NCI-H1930 (cell line): ENCODE measurements at places on chromosomes 1 and 21.

- peak; percentile 64 for DNase-seq
Measured at GRCh38 chr1:107776900-107777663, 187.9 kb downstream of the VAV3 start.

- no peak for DNase-seq
Measured at GRCh38 chr1:25738499-25738898, 61.5 kb upstream of the SELENON start.

DNA sequence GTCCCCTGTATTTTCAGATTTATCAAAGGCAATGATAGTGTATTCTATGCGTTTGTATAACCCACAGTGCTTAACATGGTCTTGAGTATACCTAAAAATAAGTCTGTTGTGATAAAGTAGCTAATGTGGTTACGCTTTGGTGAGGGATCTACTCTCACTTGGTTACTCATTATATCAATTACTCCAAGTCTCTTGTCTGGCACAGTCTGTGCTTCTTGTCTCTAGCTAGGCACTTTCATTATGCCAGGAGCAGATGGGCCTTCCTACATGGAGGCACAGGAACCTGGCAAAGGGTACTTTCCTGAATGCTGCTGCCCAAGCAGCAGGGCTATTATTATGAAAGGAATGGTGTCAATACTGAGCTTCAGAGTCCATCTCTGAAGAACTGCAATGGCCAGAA, 4.2 kb upstream of the PTPN22 start:
- no peak for DNase-seq

DNA sequence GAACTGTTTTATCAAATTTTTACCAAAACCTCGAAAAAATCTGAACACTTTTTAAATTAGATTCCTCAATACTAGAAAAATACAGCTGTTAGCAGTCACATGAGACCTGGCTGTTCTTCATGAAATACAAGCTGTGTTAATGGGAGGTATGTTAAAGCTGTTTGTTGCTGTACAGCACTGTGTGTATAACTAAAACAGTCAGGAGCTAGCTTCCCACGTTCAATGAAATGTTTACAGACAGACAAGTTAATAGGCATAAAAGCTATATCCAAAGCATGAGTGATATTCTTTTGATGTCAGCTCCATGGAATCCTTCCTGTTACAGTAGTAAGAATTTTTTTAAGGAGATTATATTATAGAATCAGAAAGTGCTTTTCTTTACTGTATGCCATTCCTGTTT, 223.2 kb upstream of the FOXD3 start:
- no peak for DNase-seq

DNA sequence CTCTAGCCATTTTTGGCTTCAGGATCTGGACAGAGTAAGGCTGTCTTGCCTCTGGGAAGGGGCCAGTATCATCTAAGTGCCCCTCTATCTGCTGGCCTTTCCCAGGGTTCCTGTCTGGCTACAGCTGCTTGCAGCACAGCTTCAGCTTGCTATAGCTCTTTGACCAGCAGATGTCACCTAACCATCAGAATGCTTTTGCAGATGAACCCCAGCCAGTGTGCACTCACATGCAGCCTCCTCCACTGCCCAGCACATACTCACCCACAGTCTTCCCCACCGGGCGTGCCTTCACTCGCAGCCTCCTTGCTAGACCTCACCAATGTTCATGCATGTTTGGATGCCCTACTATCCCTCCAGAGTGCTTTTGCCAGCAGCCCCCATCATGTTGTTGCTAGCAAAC, 769.0 kb downstream of the BRINP3 start:
- DNase-seq = no peak

GRCh38 chr1:175887521-175887920, 144.1 kb upstream of the TNR start:
- no peak for DNase-seq

DNA sequence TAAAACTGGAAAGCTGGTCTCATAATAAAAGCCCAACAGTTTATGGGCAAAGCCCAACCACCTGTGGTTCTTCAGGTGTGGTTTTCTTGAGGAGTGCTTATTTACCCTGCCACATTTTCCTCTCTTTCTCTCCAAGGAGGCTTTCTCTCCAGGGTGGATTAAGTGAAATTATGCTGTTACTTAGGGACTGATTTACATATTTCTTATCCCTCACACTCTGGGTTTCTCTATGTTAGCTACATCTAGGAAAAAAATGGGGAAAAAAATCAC, 4.8 kb downstream of the TBX19 start:
- no peak for DNase-seq

GRCh38 chr1:80164150-80164549, 1157.6 kb upstream of the ADGRL4 start:
- DNase-seq = no peak

DNA sequence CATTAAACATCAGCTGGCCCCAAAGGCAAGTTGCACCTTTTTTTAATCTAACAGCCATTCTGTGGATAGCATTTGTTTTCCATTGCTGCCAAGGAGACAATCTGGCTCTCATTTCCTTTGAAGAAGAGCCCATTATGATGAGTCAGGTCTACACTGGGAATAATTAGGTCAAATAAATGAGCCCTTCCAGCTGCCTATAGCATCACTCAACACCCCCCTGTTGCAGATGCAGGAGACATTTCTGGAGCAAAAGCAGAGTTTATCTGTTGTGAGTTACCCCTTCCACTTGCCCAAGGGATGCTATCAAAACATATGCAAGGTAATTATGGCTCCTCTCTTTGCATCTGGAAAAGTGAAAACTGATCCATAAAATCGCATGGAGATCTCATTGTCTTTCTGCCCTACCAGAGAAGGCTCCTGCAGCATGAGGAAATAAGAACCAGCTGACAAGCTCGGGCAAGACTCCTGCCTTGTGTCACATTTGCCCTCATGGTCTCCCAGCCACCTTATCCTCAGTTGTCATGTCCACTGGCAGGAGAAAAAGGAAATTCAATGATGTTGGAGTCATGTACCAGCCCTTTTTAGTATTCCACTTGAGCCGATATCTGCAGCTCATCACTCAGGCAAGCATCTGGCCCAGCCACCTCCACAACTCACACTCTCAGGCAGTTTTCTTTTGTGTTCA, 135.9 kb downstream of the SLC30A10 start:
- DNase-seq = no peak

GRCh38 chr1:31900790-31901189, 37.4 kb downstream of the PTP4A2 start:
- no peak for DNase-seq

DNA sequence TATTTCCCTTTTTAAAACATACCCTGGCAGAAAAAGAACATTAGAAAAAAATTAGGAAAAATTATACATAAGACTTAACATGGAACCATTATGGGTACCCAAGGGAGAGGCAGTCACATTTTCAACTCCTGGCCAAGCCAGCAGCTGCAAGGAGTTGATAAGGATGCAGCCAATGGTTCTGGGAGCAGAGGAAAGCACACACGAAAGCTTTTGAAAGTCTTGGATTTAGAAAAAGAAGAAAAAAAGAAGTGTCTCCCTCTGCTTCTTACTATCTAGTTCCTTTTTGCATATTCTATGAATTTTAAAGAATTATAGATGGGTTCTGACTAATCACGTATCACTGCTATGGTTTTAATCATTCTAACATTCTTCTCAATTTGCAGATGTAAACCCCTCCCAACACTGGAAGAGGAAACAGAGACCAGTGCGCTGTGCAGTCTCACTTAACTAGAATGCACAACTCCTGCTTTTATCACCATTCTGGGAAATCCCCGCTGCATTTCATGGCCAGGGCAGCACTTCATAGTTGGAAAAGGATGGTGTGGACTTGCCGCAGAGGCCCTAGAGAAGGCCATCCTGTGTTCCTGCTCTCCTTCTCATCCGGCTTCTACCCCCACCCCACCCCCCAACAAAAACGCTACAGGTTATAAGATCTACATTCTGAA, 2.7 kb upstream of the CD58 start:
- DNase-seq = no peak

GRCh38 chr1:205675247-205675646, 5.1 kb downstream of the SLC45A3 start:
- DNase-seq = no peak

DNA sequence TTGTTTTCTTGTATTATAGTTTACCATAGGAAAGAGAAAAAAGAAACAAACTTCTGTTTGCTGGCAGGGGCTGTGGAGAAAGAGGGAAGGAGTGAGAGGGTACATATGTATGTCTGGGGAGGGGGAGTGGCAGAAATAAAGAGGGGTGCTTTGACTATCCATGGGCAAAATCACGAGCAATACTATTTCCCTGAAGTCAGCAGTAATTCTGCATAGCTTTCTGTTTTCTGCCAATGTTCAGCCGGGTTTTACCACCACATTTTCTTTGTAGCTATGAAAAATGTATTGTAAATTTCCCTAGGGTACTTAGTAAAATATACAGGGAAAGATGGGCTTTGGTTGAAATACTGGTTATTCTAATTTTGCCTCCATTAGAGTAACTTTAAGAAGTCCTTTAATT, 45.2 kb upstream of the PGD start:
- DNase-seq = no peak

DNA sequence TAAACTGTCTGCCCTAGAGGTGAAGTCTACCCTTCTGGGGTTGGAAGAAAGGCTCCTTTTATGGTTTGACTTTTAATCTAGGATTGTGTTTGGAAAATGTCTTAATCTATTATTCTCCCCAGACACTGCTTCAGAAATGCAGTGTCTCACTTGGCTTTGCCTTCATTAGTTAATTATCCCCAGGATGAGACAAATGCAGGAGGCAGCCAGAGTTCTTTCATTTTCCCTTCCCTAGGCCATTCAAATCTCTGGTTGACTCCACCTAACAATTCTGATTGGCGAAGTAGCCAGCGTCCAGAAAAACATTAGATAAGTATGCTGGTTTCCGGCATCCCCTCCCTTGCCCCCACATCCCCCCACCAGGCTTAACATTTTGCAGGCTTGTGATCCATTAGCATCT, 325.8 kb upstream of the PBX1 start:
- DNase-seq = no peak

DNA sequence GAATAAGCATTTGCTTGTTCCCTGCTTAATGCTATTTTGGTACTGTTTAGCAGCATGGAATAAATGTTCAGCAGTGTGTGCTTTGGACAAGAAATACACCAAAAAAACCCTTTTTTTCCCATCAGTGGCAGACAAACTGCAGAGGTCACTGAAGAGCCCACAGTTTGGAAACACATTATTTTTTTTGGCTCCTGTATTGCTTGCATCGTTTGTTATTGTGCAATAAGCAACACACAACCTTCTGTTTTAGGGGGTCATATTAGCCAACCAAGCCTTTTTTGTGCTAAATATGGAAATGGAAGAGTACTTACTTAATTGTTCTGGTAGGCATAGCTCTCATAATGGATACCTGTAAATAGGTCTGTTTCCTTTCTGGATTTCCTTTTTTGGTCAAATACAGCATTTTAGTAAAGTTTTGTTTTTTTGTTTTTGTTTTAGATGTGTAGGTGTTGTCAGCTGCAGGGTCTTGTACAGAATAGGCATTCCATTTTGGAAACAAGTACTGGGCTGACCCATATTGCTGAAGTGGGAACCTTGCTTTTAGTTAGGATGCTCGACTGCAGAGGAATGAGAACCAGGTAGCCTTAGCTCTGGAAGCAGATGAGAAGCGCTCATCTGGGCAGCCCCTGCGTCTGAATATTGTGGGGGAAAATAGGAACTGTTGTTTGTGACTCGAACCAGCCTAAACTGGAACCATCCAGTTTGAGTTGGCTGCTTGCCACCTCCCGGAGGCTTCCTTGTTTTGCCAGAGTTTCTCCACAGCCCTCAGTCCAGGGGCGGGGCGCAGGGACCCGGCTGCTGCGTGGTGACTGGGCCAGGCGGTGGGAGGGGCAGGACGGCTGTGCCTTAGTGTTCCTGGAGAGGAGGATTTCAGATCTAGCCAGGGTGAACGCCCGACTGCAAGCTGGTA, 38.4 kb downstream of the SPEN start:
- no peak for DNase-seq

DNA sequence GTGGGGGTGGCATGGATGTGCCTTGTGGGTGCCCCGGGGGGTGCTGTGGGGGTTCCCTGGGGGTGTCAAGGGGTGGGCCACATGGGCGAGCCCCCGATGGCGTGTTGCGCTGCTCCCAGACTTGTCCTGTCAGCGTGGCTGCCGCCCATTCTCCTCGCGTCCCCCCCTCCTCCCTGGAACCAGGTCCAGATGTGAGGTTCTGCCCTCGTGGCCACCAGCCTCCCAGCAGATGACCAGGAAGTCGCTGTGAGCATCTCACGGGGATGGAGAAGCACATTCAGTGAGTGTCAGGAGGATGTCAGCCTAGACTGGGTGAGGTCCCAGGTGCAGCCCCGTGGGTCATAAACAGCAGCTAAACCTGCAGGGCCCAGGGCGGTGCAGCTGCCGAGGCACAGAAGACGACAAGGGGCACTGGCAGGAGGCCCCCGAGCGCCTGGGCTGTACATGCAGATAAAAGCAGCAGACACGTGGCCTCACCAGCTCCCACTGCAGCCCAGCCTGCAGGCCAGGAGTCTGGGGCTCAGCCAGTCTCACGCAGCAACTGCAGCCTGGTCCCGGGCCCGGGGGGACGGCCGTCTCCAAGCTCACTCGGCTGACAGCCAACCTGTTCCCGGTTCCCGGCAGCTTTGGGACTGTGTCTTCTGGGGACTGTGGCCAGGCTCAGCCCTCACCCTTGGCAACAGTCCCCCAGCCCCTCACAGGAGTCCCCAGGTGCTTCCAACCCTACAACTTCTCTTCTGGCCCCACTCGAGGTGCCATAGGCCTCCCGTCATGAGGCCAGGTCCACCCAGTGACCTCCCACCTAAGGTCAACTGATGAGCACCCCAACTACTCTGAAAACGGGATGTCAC, 17.5 kb upstream of the COL6A2 start:
- no peak for DNase-seq

GRCh38 chr1:36172017-36172747, 16.2 kb downstream of the MAP7D1 start:
- DNase-seq = no peak

- DNase-seq = no peak
Measured at GRCh38 chr1:211261229-211261628, 2.1 kb downstream of the RCOR3 start.

DNA sequence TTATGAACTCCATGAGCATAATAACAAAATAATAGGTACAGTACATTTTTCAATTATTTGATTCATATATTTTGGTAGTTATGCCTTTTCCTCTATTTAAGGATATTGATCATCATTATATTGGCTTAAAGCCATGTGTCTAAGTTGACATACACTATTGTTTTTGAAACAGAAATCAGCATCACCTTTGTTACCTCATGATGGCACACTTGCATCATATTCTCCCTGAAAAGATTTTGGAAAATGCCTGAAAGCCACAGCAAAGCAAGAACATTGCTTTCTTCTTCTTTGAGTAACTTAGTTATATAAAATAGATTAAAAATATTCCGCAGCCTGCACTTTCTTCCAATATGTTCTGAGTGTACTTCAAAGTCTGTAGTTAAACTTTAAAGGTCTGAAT, 33.3 kb downstream of the TMPRSS15 start:
- DNase-seq = no peak

DNA sequence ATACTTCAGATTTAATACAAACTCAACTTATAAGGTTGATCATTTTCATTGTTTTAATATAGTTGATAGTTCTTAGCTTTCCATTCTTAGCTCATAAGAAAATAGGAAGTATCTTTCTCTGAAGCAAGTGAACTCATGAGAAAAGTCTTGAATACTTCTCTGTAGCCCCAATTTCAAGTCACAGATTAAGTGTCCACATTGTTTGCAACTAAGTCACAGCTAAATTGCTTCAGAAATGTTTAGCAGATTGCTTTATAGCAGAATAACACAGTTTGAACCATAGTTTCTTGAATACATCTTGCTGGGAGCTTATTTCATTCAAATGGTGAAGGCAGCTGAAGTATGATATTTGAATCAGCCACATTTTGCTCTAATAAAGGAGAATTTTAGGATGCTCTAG, 10.6 kb upstream of the PKN2 start:
- no peak for DNase-seq

- DNase-seq = no peak
Measured at GRCh38 chr21:20943561-20943997, 54.6 kb upstream of the NCAM2 start.
